ENCODE measurements at places on chromosomes 6 and 20.

DNA sequence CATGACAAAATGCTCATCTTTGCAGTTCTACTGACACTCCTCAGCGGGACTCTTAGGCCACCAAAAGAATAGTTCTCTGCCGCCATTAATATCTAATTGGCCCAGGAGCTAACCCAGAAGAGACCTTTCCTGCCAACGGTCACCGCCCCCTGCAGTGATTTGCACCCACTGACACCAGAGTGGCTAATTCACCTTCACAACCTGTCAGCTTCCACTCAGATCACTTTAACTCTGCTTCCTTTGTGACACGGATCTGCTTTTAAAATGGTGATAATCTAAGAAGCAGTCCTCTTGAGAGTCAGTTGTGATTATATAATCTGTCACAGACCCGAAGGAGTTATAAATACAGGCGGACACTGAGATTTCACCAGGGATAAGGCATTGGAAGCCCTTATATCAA is 172.8 kb downstream of the FRK start:
- no peak for DNase-seq

- DNase-seq: no peak
These were observed 53.1 kb upstream of the FAM83D start for GRCh38 chr20:38873050-38873581.

- DNase-seq: no peak
These were observed 136.3 kb downstream of the CD109 start for GRCh38 chr6:73832313-73832712.

DNA sequence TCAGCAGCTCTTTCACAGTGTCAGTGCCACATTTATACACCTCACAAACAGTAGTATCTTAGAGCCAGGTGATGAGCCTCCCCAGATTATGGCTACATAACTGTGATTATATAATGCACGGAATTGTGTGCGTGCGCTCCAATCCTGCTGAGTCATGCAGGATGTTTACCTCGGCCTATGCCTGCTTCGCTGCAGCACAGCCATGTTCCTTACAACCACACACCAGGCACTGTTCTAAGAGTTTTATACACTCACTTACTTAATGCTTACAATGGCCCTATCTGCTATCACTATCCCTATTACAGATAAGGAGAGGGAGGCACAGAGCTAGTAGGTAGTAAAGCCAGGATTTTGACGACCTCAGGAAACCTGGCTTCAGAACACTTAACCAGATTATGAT is 7.3 kb downstream of the ZKSCAN3 start:
- no peak for DNase-seq
